ENCODE measurements at places on chromosomes 7 and 10.

DNA sequence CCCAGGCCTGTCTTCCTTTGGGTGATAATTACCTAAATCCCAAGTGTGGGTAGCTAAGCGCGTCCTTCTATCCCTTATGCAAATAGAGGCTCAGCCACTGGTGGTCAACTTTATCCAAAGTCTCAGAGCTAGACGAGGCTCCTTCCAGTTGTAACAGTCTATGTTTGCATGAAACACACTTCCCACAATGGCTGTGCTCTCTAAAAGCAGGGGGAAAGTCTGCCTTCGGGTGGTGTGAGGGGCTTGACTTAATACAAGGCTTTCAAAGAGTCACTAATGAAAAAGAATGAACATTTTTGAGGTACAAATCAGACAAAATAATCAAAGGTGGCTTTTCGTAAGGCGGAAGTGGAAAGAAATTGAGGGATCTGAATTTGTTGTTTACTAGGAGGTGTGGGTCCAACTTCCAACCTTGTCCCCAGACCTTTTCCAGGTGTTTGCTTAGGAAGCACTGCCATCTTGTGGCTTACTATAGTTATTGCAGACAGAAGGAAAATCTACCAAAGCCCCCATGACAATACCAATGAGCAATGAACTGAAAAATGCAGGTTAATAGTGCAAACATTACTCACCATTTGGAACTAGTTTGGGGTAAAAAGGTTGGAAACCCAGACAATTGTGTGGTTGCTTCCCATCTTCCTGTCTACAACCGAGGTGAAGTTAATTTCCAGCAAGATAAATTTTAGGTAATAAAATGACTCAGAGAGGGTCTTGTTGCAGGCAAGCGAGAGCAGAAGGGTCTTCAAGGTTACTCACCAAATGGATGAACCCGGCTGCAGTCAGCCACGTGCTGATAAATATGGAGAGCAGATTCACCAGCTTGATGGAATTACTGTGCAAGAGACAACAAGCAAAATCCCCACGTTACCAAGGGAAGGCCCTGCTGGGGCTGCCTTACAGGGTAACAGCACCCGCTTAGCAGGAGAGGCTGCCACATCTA is 525.7 kb downstream of the KCNMA1 start:
- DNase-seq, result no peak

GRCh38 chr7:906776-907157 is 30.4 kb downstream of the GET4 start:
- DNase-seq, result no peak

DNA sequence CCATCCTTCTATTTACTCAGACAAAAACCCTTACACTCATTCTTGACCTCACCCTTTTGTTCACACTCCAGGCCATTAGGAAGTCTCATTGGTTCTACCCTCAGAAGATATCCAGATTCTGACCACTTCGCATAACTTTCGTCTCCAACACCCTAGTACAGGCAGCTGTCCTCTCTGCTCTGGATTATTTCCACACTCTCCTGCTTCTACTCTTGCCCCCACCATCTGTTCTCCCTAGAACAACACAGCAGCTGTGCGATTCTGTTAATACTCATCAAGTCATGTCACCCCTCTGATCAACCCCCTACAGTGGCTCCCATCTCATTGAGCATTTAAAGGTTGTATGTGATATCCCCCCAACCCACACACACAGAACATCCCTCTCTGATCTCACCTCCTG is 15.5 kb upstream of the TRIL start:
- no peak for DNase-seq

- no peak for DNase-seq
Observed at GRCh38 chr7:17339952-17340351, 41.5 kb downstream of the AHR start.

DNA sequence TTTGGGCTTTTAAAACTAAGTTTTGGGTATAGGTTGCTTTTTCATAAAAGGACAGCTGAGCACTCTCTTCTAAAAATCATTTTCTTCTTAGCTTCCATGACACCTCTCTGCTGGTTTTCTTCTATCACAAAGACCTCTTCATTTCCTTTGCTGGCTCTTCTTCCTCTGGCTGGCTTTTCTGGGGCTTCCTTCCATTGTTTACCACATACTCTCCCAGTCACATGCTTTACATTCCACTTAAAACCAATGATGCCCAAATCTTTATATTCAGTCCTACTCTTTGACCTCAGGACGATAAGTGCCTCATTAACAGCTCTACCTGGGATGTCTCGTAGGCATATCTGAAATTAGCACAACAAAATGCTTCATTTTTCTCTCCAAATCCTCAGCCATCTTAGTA is 26.8 kb downstream of the FAM133B start:
- no peak for DNase-seq

DNA sequence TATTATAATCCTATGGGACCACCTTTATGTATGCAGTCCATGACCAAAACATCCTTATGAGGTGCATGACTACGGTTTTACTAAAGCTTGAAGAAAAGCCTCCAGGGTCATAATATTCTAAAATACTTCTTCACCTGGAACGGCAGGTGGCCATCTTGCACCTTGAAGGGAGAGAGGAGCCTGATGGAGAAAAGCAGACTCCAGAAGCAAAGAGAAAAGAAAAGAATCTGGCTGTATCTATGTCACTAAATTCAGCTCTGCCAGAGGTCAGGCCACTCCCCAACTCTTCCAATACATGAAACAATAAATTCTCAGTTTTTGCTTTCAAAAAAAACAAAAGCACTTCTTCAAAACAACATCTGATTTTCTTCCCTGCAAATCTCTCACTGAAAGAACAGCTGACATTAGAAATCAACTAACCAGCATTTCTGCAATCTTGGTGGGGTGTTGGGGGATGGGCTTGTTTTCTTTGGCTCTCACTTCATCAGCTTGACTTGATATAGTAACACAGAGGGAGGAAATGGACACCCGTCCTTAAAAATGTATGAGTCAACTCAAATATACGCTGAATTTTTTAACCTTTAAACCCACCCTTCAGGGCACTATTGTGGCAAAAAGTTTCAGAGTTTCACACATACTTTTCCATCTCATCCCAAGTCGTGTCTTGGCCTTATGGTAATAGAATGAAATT is 21.7 kb downstream of the HIBADH start:
- no peak for DNase-seq

DNA sequence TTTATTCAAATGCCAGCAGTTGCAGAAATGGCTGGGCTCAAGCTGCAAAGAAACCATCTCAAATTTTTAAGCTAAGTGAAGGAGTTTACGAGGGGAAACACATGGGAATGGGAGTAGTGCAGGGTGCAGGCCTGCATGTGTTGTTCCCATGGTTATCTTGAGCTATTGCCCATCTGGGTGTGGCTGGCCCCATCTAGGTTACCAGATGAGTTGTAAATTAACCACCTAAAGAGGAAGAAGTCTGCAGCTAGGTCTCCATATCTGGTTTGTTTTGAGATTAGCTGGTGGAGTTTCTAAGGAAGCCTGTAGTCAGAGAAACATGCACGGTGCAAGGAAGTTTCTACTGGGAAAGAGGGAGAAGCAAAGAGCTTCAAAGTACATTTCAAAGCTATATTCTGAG is 23.3 kb upstream of the STEAP2 start:
- DNase-seq, result no peak

GRCh38 chr7:42902331-42902730 is 9.5 kb downstream of the C7orf25 start:
- no peak for DNase-seq

DNA sequence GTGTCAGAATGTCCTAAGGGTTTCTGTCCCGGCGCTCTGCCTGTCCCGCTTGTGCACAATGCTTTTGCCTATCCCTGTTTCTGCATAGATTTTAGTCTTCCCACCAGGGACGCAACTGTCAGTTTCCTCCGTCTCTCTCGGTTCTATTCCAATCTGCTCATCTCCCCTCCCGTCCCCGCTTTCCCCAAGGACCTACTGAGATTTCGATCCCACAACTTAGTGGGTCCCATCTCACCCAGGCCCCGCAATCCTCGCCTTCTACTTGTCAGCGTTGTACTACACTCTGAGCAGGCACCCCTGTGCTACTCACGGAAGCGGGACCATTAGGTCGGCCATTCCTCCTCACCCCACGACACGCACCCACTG is 519 bp upstream of the ZNF655 start:
- no peak for DNase-seq

DNA sequence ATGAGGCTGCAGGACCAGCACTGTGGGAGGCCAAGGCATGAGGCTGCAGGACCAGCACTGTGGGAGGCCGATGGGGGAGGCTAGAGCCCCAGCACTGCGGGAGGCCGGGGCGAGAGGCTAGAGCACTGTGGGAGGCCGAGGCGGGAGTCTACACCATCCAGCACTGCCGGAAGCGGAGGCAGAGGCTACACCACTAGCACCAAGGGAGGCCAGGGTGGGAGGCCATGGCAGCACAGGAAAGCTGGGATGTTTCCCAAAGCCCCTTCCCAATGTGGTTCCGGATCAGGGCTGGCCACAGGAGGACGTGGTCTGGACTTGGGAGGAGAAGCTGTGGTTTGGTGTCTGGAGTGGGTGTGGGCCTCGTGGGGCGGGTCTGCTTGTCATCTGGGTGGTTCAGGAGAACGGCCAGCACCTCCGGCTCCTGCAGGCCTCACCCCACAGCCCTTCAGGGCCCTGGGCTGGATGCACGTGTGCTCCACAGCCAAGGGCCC is 43.6 kb downstream of the PDGFA start:
- no peak for DNase-seq
